ENCODE measurements at places on chromosomes 16 and 17.

DNA sequence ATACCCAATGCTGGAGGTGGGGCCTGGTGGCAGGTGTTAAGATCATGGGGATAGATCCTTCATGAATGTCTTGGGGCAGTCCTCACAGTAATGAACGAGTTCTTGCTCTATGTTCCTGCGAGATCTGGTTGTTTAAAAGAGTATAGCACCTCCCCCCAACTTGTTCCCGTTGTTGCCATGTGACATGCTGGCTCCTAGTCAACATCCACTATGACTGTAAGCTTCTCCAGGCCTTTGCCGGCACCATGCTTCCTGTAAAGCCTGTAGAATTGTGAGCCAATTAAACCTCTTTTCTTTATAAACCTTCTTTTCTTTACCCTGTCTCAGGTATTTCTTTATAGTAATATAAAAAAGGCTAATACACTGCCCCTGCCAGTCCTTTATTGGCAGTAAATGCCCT, 33.3 kb downstream of the RANBP10 start:
- DNase-seq: no peak

DNA sequence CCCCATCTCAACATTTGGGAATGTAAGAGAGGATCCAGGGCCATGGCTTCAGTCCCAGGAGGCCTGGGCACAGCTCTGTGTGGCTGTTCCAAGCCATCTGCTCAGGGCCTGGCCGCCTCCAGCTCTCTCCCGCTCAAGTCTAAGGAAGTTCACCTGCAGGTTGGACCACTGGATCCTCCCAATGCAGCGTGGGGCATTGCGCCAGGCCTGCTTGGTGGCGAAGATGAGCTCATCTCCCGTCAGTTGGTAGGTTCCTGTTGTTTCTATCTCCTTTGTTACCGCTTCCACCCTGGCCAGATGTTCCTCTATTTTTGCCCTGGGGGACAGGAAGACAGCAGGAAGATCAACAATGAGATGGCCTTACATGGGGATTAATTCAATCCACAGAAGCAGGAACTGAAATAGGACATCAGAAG, 17.5 kb downstream of the NOS2 start:
- no peak for DNase-seq

DNA sequence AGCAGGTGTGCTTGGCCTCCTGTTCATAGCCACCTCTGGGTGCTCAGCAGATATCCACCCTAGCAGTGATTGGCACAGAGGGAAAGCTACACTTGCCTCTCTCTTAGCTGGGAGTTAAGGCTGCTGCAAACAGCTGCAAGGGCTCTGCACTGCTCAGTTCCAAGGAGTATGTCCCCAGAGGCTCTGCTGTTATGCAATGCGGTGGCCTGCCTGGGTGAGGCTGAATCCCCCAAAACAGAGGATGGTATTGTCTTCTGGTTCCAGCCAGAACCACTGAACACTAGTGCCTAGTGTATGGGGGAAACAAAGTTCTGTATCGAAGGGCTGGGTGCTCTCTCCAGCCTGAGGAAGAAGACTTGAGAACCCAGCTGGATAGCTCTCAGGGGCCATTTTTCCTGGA, 16.8 kb downstream of the TMEM94 start:
- DNase-seq: no peak

DNA sequence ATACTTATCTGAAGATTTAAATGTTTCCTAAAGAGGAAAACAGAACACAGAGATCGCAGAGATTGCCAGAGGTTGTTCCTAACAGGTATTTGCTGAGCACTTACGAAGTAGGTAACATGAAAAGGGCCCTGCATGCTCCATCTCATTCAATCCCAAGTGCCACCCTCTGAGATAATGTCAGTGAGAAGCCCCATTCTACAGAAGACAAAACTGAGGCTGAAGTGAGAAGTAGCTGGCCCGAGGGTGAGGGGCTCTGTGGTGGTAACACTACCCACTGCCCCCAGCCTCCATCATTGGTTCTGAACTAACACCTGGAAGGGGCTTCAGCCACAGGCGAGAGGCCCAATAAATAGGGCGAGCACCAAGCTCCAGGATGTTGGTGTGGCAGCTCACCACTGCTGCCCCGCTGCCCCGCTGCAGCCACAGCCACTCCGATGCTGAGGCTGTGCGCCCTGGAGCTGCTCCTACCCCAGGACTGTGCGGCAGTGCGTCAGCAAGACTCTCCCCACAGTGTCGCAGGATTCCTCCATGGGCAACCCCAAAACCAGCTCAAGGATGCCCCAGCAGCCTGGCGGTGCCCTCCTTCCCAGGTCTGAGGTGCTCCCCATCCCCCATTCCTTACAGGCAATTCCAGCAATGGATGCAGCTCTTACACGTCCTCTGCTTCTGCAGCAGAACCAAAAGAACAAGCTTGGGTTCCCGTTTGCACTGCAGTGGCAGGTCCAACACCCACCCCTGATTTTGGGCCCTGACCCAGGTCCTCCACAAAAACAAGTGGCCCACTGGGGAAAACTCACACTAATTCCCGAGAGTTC, 10.3 kb downstream of the FLCN start:
- no peak for DNase-seq

DNA sequence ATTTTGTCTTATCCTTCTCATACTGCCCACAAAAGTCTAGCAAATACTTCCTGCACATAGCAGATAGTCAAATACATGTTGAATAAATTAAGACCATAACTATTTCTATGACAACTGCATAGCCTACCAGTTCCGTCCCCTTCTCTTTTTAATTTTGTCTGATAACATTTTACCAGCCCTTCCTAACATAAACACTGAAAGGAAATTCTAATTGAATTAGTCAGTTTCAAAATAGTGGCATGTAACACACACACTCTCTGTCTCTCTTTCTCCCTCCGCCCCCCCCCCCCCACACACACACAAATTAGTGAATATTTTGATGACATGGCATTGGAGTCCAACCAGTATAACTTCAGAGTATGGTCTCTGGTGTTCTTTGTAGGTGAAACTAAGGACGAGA, 41.8 kb downstream of the TNRC6C start:
- no peak for DNase-seq

DNA sequence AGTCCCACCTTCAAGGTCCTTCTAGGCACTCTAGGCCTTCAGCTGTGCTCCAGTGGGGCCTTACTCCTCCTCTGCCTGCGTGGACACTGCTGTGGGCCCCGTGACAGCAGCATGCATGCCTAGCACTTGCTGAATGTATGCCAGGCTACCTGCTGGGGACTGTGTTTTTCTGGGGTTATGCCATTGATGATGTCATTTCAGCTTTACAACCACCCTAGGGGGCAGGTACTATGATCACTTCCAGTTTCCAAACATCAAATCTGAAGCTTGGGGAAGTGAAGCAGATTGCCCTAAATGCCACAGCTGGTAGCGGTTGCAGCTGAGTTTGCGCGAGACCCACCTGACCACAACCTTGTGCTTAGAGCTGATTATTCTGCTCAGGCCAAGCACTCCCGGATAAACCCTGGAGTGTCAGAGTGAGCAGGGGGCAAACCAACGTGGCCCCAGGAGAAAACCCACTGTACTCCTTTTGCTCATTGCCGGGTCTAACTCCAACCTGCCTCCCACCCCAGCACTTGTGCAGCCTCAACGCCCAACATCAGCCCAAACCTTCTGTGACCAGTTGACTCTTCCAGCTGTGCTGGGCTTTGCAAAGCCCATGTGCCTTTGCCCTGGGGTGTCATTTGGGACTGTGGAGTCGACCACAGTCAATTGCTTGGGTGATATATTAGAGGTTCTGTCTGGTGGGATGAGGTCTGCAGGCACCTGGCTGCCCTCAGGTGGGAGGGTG, 168.4 kb downstream of the ENGASE start:
- DNase-seq: no peak

DNA sequence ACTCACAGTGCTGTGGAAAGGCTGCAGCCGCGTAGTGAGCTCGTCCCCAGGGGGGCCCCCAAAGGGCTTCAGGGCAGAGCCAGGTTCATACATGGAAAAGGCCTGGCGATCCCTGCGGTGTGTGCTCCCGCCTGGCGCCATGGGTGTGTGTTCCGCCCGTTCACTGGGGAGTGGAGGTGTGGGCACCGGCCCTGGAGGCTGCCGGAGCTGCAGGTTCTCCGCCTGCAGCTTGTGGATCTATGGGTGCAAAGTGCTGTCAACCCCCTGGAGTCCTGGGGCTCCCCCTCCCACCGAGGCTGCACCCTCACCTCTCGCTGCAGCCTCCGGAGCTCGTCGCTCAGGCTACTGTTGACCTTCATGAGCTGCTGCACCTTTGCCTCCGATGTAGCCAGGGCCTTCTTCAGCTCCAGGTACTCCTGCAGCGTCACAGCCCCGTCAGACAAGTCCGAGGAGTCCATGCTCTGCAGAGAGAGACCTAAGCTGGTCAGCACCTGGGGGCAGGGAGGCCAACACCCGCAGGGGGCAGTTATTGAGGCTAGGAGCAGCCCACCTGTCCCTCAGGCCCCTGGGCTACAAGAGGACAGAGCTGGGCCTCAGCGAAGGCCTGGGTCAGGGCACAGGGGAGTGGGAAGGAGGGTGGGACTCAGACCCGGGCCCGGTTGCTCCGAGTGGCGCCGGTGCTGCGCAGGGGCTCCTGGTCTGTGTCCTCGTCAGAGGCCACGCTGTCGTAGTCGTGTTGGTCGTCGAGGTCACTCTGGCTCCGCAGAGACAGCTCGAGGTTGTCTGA, 7.9 kb downstream of the TP53I13 start:
- no peak for DNase-seq

- DNase-seq: no peak
These were observed 12.1 kb downstream of the TBC1D26 start for GRCh38 chr17:15744074-15744676.

DNA sequence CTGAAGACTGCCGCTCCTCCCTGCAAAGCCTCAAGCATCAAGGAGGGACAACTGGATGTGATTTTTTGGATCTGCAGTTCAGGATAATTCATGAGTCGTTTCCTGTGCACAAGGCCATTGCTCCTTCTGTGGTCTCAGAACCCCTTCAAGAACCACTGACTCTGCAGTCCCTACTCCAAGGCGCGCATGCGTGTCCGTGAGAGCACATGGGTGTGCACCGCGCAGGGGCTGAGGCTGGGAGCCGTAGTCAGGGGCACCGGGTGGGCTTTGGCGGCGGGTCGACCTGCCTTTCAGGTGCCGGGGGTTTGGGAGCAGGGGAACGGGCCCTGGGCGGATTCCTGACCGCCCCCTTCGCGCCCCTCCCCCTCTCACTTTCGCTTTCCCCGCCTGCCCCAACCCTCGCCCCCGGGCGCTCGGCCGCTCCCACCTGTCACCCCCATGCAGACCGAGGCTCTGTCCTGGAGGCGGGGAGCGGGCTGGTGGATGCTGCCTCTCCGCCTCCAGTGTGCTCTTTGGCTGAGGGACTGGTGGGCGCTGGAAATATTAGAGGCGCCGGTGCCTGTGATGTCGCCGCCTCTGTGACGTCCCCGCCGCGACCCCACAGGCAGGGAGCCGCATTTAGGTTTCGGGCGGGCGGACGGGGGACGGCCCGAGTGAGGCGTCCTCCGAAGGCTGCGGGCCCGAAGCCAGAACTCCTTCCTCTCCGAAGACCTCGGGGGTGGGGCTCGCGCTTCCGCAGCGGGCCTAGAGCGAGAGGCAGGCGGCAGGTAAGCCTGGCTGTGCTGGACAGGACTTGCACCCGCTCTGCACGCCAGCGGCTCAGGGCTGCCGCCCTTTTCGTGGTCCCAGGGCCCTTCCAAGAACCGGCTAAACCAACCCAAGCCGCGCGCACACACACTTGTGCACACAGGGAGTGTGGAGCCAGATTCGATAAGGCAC, at the start of gene SPATA32:
SPATA32 (minus strand) TSS at position 518 of the 939 bp plus-strand sequence; CDS start at position 440, 78 bp downstream.
- peak; percentile 36 for DNase-seq

GRCh38 chr16:78761427-78761826, 662.0 kb downstream of the WWOX start:
- DNase-seq: no peak

DNA sequence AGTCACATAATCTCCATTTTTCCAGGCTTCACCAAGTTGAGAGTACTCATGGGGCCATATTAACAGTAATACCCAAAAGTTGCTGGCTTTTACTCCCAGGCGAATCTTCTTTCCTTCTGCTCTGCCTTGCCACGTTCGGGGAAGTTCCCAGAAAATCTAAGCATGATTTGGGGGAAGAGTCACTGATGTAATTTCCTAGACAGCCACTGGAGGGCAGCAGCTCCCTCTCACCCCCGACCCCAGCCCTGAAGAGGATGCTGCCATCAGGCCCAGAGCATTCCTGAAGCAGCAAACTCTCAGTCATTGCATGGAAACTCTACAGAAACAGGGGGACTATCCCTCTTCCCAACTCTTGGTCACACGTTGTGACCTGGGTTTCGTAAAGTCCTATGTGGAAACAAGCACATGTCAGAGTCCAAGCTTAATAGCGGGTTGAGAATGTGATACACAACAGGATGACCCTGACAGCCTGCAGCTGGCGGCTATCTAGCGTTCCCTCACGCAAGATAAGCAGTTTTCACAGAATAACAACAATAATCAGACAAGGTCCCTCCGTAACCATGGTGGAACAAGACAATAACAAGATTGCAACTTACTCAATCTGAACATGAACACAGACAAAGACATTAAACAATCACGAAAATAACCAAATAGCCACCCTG, 43.8 kb upstream of the DHX40 start:
- DNase-seq: peak; percentile 1

GRCh38 chr17:3712811-3713463, 10.8 kb upstream of the HASPIN start:
- no peak for DNase-seq

- no peak for DNase-seq
These were observed 695.8 kb downstream of the TOX3 start for GRCh38 chr16:51851111-51851510.

DNA sequence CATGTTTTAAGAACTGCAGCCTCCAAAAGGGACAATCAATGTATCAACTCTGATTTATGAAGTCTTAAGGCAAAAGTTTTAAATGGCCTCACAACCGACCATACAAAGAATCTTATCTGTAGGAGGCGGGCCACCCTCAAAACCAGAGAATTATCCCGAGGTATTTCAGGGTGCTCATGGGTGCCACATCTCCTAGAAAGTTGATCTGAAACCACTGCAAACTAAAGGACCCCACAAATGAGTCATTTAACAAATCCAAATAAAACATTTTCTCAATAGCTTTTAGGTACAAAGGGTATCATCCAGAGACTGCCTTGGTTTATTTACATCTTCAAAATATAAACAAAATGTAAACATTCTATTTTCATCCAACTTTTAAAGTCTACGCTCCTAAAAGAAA, 6.8 kb downstream of the ERN1 start:
- DNase-seq: no peak

DNA sequence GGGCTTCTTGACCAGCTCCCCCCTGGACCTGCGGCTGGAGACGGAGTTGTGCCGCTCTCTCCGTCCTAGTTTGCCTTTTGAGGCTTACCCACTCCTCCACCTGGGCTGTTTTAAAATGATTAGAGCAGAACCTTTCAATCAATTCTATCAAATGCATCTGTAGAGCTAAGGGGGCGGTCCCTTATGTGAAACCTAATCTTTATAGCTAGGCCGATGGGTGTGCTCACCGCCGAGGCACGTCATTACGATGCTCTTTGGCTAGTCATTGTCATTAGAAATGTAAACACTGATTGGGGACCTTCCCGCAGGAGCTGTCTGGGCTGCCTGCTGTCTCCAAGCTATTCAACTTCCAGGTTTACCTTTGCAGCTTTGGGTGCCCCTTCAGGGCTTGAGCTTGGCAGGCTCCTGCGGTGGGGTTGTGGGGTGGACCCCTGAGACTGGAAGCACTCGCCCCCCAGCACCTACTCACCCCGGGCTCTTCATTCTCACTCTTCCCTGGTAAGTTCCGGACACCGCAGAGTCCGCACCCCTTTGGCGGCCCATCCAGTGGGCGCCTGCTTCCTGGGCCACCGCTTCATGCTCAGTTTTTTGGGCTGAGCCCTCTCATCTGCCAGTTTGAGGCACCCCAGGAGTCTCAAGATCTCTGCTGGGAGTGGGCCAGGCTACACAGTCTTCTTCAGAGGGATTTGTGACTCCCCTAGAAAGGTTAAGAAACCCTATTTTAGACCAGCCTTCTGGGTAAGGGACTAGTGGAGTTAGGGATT, 20.9 kb upstream of the IL17C start:
- DNase-seq: no peak
